Activated T-cell treated with anti-CD3 and anti-CD28 coated beads for 24 hours (primary cell): ENCODE measurements at places on chromosomes 5 and 9.

DNA sequence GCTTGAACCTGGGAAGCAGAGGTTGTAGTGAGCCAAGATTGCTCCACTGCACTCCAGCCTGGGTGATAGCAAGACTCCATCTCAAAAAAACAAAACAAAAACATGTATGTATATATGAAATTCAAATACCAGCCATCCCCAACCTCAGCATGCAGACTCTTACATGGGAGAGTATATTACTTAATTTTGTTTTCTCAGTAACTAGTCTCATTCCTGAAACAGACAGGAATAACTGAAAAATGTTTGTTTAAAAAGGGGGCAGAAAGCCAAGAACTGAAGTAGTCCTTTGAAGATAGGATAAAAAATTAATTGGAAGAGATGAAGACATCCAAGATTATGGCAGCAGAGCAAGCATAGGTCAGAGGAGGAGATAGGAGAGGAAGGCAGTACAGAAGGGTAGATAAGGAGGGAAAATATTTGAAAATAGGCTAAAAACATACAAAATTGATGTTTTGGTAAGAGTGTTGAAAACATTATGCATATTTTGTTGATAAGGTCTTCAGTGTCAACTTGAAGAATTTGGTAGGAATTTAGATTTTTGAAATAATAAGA lies 309.9 kb downstream of the MAT2B start:
- no peak for DNase-seq

DNA sequence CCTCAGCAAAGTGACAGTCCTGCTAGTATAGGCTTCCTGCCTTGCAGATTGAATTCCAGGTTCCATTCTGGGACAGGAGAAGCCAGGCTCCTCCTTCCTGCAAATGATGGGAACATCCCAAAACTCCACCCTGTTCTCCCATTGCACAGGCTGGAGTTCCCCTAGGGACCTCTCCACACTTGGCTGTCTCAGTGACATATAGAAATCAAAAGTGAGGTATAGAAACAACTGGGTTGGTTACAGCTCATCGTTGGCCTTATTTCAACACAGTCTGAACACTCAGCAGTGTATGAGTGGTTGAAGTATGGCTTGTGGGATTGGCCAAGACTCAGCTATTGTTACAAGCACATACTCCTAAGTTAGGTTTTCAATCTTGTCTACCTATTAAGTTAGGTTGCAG lies 157.8 kb upstream of the FTMT start:
- no peak for DNase-seq

GRCh38 chr5:134227259-134227658 lies 1.4 kb upstream of the PPP2CA start:
- DNase-seq: no peak

GRCh38 chr9:87763286-87763685 lies 37.4 kb downstream of the CTSL start:
- DNase-seq: no peak

- DNase-seq: peak; percentile 34
Observed at GRCh38 chr9:89179895-89180734, 1.5 kb upstream of the SHC3 start.

DNA sequence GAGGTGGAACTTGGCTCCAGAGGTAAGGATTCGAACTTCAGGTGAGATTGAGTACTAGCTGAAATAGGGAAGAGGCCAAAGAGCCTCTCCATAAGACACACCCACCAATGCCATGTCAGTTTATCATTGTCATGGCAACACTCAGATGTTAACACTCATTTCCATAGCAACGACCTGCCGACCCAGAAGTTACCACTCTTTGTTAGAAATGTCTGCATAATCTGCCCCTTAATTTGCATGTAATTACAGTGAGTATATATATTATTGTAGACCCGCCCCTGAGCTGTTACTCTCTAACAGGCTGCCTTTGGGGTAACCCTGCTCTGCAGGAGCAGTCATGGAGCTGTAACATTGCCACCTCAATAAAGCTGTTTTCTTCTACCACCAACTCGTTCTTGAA lies 10.2 kb upstream of the NTRK2 start:
- no peak for DNase-seq

- DNase-seq: no peak
Observed at GRCh38 chr9:123382653-123383511, 26.9 kb downstream of the CRB2 start.

- no peak for DNase-seq
Observed at GRCh38 chr5:28313953-28314352, 1275.6 kb upstream of the CDH9 start.
